ENCODE measurements at places on chromosomes 7 and 10. TPM values are rescaled to one million over a fixed set of nuclear protein-coding genes. Genes with fewer than 3 reads are reported as not detected.

AFAP1L2 gene
- 28.1 TPM for total RNA-seq

GRCh38 chr7:22681312-22681711, 45.7 kb upstream of the IL6 start:
- H3K27me3 ChIP-seq, result no peaks in the 10 kb centered on the region
- H3K4me1 ChIP-seq, result peaks cover under 1% of the 10 kb centered on the region
- H3K36me3 ChIP-seq, result no peaks in the 10 kb centered on the region

DNA sequence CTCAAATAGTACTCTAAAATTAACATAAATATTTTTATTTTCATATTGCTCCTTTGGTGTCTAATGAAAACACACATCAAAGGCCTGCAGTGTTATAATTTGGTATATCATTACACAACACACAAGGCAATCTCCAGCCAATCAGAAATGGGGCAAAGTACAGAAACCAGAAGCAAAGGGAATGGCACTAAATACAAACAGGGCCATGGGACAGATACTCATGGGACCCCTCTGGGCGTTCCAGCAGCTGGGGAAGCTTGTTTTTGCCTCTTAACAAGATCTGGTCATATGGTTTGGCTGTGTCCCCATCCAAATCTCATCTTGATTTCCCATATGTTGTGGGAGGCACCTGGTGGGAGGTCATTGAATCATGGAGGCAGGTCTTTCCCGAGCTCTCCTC, 551.8 kb upstream of the NRP1 start:
- H3K36me3 ChIP-seq, result no peaks in the 10 kb centered on the region
- H3K27ac ChIP-seq, result no peak overlapping the region
- no peak for DNase-seq
- H3K4me3 ChIP-seq, result no peak overlapping the region
- no peaks in the 10 kb centered on the region for H3K4me1 ChIP-seq

GRCh38 chr7:17289074-17289645, 9.3 kb upstream of the AHR start:
- no peaks in the 10 kb centered on the region for H3K4me1 ChIP-seq
- H3K36me3 ChIP-seq, result no peaks in the 10 kb centered on the region
- no peak overlapping the region for H3K4me3 ChIP-seq
- no peak overlapping the region for H3K27ac ChIP-seq
- DNase-seq, result peak; percentile 59

GJC3 gene
- total RNA-seq, result not detected

- H3K36me3 ChIP-seq, result peaks cover 68% of the 10 kb centered on the region
- H3K4me1 ChIP-seq, result peaks cover 25% of the 10 kb centered on the region
- H3K27me3 ChIP-seq, result no peaks in the 10 kb centered on the region
- H3K4me3 ChIP-seq, result no peak overlapping the region
- H3K27ac ChIP-seq, result peak overlapping the region; percentile 20
- no peak for DNase-seq
Measured at GRCh38 chr7:6476596-6477317, 29.0 kb upstream of the DAGLB start.

- no peak overlapping the region for H3K4me3 ChIP-seq
- no peaks in the 10 kb centered on the region for H3K4me1 ChIP-seq
- no peak overlapping the region for H3K27ac ChIP-seq
Measured at GRCh38 chr7:148806187-148806586, 77.9 kb downstream of the EZH2 start.

DNA sequence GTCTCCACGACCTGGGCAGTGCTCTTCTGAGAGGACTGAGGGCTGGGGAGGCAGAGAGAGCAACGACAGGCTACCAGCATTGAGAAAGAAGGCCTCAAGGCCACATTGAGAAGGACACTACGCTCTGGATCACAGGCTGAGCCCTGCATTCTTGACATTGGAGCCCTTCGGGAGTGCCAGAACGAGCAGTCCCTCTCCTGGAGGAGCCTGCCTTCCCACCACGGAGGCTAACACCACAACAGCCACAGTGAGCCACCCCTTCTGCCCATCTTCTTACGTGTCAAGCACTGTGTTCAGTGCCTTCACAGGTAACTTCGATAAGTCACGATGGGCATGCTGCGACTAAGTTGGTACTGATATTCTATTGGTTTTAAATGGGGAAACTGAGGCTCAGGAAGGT, 267.8 kb downstream of the RPS24 start:
- no peaks in the 10 kb centered on the region for H3K36me3 ChIP-seq
- no peak for DNase-seq
- H3K4me1 ChIP-seq, result peaks cover 10% of the 10 kb centered on the region
- no peak overlapping the region for H3K27ac ChIP-seq

C10orf105 gene
- total RNA-seq, result not detected

GRCh38 chr7:151408839-151409666, 785 bp downstream of the WDR86 start:
- H3K36me3 ChIP-seq, result no peaks in the 10 kb centered on the region
- H3K27ac ChIP-seq, result no peak overlapping the region
- peaks cover 4% of the 10 kb centered on the region for H3K4me1 ChIP-seq
- H3K27me3 ChIP-seq, result peaks cover 50% of the 10 kb centered on the region
- H3K4me3 ChIP-seq, result peak overlapping the region; percentile 17

NEUROG3 gene
- total RNA-seq, result not detected

GRCh38 chr10:59229441-59229840, 53.0 kb downstream of the PHYHIPL start:
- no peaks in the 10 kb centered on the region for H3K4me1 ChIP-seq
- no peak for DNase-seq
- no peaks in the 10 kb centered on the region for H3K36me3 ChIP-seq
- H3K27ac ChIP-seq, result no peak overlapping the region
- H3K4me3 ChIP-seq, result no peak overlapping the region

DNA sequence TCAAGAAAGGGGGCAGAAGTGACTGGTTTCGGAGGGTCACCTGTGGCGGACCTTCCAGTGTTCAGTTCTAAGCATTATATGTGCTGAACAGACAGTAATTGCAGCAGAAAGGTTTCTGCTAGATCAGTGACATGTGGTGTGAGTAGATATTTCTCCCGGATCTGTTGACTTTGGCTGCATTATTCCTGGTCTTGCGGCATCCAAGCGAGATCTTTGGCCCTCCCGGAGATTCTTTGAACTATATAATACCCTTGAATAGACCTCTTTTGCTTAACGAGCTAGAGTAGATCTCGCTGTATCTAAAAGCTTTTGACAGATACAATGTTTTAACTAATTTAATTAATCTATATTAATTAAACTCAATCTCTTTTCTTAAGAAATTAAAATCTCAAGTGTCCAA, 99.8 kb downstream of the PTN start:
- H3K4me3 ChIP-seq, result no peak overlapping the region
- no peaks in the 10 kb centered on the region for H3K36me3 ChIP-seq
- no peaks in the 10 kb centered on the region for H3K27me3 ChIP-seq
- no peaks in the 10 kb centered on the region for H3K4me1 ChIP-seq
- DNase-seq, result no peak
- H3K27ac ChIP-seq, result no peak overlapping the region

GRCh38 chr10:75597773-75598440, 166.5 kb downstream of the LRMDA start:
- no peaks in the 10 kb centered on the region for H3K4me1 ChIP-seq
- H3K36me3 ChIP-seq, result no peaks in the 10 kb centered on the region
- peaks cover 20% of the 10 kb centered on the region for H3K27me3 ChIP-seq
- H3K27ac ChIP-seq, result no peak overlapping the region
- DNase-seq, result no peak

LRRD1 gene
- 0.27 TPM for total RNA-seq

DNA sequence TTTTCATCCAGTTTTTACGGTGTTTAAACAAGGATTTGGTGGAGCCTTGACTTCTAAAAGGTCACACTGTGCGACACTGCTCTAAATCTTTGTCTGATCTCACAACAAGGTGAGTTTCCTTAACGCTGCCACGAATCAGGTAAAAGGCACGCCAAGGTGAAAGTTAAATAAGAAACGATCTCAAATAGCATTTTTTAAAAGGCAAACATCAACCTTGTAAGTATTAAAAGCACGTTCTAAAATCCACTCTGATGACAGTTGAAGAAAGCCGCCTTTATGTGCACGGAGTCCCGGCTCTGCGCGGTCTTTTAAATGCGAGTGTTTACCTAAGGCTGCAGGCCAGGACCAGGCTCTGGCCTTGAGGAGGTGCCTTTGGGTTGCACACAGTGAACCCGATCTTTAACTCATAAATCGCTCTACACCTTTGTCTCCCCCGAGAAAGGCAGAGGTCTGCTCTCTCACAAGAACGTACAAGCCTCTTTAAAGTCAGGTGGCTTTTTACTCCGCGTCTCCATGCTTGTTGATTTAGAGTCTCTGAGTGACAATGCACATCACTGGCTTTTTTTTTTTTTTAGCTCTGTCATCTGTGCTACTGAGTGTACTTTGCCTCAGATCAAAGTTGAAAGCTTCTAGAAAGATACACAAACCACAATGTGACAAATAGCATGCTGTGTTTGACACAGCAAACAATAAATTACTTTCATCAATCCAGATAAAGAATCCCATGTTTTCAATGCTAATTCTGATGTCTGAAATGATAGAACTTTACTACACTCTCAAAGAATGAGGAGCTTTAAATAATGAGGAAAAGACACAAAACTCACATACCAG, 25.9 kb upstream of the RNF32 start:
- no peak for DNase-seq
- H3K27me3 ChIP-seq, result no peaks in the 10 kb centered on the region
- no peaks in the 10 kb centered on the region for H3K4me1 ChIP-seq
- H3K27ac ChIP-seq, result no peak overlapping the region

LRGUK gene
- total RNA-seq, result 0.43 TPM

- no peaks in the 10 kb centered on the region for H3K36me3 ChIP-seq
- H3K27me3 ChIP-seq, result peaks cover 39% of the 10 kb centered on the region
- H3K4me3 ChIP-seq, result peak overlapping the region; percentile 56
- H3K4me1 ChIP-seq, result peaks cover 13% of the 10 kb centered on the region
Measured at GRCh38 chr10:92690211-92690914, 608 bp downstream of the HHEX start.

CYP3A4 gene
- total RNA-seq, result not detected

DNA sequence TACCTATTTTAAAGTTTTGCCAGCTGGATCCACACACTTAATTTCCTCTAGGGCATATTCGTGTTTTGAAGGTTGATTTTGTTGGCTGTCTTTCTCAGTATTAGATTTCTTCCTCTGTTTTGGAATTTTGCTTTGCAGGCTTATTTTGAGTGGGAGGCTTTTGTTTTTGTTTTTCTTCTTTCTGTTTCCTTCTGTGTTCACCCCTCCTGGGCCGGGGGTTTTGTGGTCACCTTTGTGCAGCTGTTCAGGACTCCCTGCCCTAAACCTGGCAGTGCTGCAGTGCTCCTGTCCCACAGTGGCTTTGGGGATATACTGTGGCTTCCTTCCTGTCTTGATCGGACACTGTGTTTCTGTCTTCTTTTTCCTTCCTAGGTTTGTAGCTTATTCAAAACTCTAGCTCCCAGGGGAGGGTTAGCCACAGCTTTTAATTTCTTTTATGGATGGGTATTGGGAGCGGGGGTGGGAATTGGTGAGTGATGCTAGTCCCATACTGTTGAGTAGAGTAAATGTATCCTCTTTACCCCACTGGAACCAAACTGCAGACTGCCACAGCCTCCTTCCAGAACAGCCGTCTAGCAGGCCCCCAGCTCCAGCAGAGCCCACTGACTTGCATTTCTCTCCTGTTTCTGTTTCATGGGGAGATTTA, 228.7 kb upstream of the FZD8 start:
- no peak overlapping the region for H3K27ac ChIP-seq
- peaks cover 10% of the 10 kb centered on the region for H3K4me1 ChIP-seq
- no peaks in the 10 kb centered on the region for H3K27me3 ChIP-seq
- DNase-seq, result no peak
- no peak overlapping the region for H3K4me3 ChIP-seq

SPOCK2 gene
- 1.4 TPM for total RNA-seq

NKX1-2 gene
- 0.07 TPM for total RNA-seq

DNA sequence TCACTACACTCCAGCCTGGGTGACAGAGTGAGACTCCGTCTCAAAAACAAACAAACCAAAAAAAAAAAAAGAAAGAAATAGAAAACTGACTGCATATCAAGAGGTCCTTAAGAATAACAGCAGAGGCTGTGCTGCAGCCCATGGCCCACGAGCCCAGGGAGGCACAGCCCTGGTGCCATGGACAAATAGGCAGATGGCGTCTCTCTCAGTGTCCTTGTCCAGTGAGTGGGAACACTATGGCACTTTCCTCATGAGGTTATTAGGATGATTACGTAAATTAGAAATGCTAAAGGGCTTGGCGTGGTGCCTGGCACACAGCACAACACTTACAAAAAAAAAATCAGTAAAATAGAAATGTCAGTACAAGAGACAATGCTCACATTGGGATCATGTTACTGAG, 33.4 kb upstream of the PFKP start:
- no peak overlapping the region for H3K27ac ChIP-seq
- no peaks in the 10 kb centered on the region for H3K4me1 ChIP-seq
- H3K27me3 ChIP-seq, result peaks cover 3% of the 10 kb centered on the region
- H3K36me3 ChIP-seq, result no peaks in the 10 kb centered on the region
- DNase-seq, result no peak

DNA sequence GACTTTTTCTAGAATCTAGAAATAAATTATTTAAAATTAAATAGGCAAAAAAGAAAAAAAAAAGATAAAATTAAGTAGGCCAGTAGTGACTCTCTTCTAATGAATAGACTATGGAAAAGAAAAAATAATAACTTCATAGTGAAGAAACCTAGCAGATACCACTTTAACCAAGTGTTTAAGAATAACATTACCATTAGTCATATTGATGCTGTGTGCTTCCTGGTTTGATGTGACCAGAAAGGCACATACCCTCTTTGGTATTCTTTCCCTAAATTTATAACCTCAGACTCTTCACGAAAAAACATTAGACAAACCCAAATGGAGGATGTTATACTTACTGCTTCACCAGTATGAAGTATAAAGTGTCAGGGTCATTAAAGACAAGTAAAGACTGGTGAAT, 42.6 kb downstream of the KIF20B start:
- peaks cover 3% of the 10 kb centered on the region for H3K36me3 ChIP-seq
- H3K4me1 ChIP-seq, result no peaks in the 10 kb centered on the region
- H3K27ac ChIP-seq, result no peak overlapping the region
- peak; percentile 52 for DNase-seq

ZCCHC24 gene
- 26.2 TPM for total RNA-seq

TLX1 gene
- not detected for total RNA-seq

DNA sequence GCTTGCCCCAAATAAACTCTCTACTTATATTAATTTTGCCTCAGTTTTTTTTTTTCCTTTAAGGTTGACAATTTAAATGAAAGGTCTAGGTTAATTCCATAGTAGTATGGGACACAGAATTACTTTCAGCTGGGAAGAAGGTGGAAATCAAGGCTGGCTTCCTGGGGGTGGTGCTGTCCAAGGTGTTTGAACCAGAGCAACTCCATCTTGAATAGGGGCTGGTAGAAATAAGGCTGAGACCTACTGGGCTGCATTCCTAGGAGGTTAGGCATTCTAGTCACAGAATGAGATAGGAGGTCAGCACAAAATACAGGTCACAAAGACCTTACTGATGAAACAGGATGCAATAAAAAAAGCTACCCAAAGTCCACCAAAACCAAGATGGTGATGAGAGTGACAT, 1190.8 kb upstream of the AUTS2 start:
- no peaks in the 10 kb centered on the region for H3K36me3 ChIP-seq
- no peak overlapping the region for H3K27ac ChIP-seq
- no peak overlapping the region for H3K4me3 ChIP-seq
- no peaks in the 10 kb centered on the region for H3K4me1 ChIP-seq
- no peaks in the 10 kb centered on the region for H3K27me3 ChIP-seq

TMEM213 gene
- total RNA-seq, result not detected

SLC26A5 gene
- total RNA-seq, result not detected

ASAH2 gene
- total RNA-seq, result 2.4 TPM

- H3K27me3 ChIP-seq, result no peaks in the 10 kb centered on the region
- no peaks in the 10 kb centered on the region for H3K4me1 ChIP-seq
- no peak overlapping the region for H3K27ac ChIP-seq
- H3K36me3 ChIP-seq, result no peaks in the 10 kb centered on the region
- H3K4me3 ChIP-seq, result no peak overlapping the region
Measured at GRCh38 chr7:133060004-133060403, 21.9 kb downstream of the CHCHD3 start.

CYP26A1 gene
- total RNA-seq, result 0.53 TPM
